ENCODE measurements at places on chromosomes 5 and 9. TPM values are rescaled to one million over a fixed set of nuclear protein-coding genes. Genes with fewer than 3 reads are reported as not detected.

Gene TAS2R1
- total RNA-seq: not detected

Gene LCN15
- total RNA-seq: not detected

Gene ZDHHC21
- total RNA-seq: 10.5 TPM

Gene PCDHB8
- not detected for total RNA-seq

Gene ANKDD1B
- 0.68 TPM for total RNA-seq

Gene CCL28
- total RNA-seq: 2.2 TPM

Gene TEK
- 0.91 TPM for total RNA-seq

Gene SHISAL2B
- total RNA-seq: not detected

Gene MCCC2
- 51.1 TPM for total RNA-seq

Gene SLC4A9
- total RNA-seq: not detected

Gene SLC34A1
- not detected for total RNA-seq

Gene HNRNPK
- 951 TPM for total RNA-seq

Gene OBP2B
- total RNA-seq: not detected

Gene WDR38
- total RNA-seq: not detected

Gene RORB
- total RNA-seq: not detected

Gene PAPPA
- total RNA-seq: 7.0 TPM

Gene PCDHGB7
- 1.2 TPM for total RNA-seq

Gene GABRA6
- total RNA-seq: not detected

Gene KIF20A
- total RNA-seq: 30.6 TPM

Gene KIF4B
- not detected for total RNA-seq

Gene IGIP
- total RNA-seq: 7.5 TPM

Gene ABCA1
- total RNA-seq: 0.15 TPM
